Lower lobe of right lung (tissue), 2 donors: ENCODE measurements at places on chromosomes 1 and 21. TPM values are rescaled to one million over a fixed set of nuclear protein-coding genes. Genes with fewer than 3 reads are reported as not detected.

- DNase-seq = no peak
Observed at GRCh38 chr1:168709405-168710363, 19.3 kb downstream of the DPT start.

DNA sequence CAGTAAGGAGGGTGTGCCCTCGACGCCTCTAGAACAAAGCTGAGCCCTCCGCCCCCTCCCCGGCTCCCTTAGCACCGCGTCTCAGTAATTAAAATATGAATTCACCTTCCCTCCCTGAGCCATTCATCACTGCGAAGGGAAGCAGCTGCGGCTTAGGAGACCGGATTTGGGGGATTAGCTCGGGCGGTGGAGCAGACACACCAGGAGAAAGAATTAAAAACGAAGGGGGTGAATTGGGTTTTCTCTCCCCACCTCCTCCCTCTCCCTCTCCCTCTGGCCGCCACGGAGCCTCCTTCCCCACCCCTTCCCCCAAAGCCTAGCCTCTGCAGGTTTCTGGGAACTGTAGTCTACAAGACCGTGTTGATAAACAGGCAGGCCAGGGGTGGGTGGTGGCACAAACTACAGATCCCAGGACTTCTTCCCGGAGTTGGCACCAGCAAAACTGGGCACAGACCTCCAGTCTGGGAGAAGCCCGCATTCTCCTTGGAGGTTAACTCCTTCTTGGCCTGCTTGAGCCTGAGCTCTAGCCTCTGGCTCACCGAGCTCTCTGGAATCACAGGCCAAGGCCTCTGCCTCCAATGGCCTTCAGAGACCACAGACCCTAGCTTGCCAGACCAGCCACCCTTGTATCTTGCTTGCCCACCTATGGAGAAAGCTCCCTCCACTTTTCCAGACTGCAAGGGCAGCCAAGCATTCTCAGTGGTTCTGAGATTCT, 10.8 kb downstream of the BLACAT1 start:
- no peak for DNase-seq

DNA sequence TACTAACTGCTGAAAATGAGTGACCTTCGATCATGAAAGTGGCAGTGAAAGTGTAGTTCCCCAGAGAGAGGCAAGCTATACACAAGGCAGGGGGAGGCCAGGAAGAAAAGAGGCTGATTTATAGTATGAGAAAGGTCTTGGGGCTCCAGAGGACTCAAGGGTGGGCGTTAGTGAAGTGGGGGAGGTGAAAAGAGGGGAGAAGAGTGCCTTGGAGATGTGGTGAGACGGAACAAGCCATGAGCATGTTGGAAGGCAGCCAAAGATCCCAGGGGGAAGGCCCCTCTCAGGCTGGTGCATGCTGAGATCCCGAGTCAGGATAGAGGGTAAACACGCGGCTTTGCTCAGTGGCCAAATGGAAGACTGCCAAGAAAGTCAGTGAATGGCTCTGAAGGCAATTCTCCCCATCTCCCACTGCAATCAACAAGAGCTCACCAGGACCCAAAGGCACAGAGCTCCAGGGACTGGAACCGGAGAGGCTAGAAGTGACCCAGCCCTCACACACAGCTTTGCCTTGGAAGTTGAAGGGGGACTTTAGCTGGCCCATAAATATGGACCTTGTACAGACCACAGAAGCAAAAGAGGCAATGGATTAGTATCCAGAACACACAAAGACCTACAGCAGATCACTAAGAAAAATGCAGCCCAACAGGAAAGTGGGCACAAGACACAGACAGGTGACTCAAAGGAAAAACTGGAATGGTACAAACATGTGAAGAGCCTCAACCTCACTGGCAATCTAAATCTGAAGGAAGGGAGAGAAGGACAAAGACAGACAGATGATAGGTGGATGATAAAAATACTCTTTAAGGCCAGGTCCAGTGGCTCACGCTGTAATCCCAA, 49.6 kb downstream of the HSF2BP start:
- DNase-seq = no peak

- DNase-seq = no peak
Observed at GRCh38 chr21:21163904-21164303, 165.7 kb downstream of the NCAM2 start.

DNA sequence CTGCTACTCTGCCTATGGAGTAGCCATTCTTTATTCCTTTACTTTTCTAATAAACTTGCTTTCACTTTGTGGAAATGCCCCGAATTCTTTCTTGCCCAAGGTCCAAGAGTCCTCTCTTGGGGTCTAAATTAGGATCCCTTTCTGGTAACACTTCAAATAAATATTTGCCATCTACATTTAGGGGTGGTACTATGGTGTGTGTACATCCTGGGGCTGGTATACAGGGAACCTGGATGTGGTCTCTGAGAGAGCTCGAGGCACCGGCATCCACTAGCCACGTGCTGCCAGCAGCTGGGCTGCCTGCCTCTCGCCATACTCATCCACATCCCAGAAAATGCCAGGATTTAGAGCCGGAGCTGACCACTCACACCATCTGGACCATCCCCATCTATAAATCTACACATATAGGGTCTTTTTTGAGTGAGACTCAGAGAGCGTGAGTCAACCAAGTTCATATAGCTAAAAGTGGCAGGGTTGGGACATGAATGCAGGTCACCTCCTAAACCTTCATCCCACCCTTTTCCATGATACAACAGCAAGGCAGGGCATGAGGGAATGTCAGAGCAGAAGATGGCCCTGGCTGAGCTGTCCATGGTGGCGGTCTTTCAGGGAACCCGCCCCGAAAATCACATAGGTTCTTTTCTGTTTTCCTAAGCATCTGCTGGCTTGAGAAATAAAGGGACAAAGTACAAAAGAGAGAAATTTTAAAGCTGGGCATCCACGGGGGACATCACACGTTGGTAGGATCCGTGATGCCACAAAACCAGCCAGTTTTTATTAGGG, 76.6 kb upstream of the F3 start:
- DNase-seq = no peak

- DNase-seq = no peak
Observed at GRCh38 chr1:100343897-100344296, 8.4 kb upstream of the CDC14A start.

DNA sequence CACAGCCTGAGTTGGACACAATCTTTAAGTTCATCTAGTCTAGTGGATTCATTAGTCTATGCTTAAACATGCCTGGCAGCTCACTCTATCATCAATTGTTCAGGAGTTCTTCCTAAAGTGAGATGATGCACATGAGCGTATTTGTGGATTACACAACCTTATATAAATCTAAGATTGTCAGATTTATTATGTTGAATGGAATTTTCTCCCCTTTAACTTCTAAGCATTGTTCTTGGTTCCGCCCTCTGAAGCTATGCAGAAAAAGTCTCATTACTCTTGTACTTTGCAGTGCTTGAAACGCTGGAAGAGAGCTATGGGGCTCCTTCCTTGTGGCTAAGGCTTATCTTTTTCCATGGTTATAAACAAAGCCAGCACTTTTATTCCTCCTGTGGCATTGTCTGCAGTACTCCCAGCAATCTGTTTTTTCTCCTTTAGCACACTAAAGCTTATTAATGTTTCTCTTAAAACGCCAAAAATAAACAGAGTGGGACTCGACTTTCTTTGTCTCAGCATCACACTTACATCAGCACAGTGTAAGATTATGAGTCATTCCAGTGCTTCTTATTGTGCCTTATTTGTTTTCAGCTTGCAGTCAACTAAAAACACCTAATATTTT, 316.8 kb upstream of the CAMK1G start:
- no peak for DNase-seq

Gene IFNLR1
- 11.7 TPM for total RNA-seq

Gene EDN2
- 2.1 TPM for total RNA-seq

Gene BEND5
- total RNA-seq = 4.3 TPM

GRCh38 chr1:111789142-111789541, 33.4 kb downstream of the DDX20 start:
- DNase-seq = no peak
